Tibial nerve (tissue), 4 donors: ENCODE measurements at places on chromosomes 5 and 9.

GRCh38 chr5:150353032-150353675 lies 4.3 kb upstream of the TCOF1 start:
- DNase-seq: no peak

- no peak for DNase-seq
Observed at GRCh38 chr5:135737701-135738563, 96.5 kb upstream of the SLC25A48 start.

- no peak for DNase-seq
Observed at GRCh38 chr9:100370064-100370723, 17.5 kb upstream of the TEX10 start.

GRCh38 chr9:94922098-94922607 lies 195.7 kb downstream of the AOPEP start:
- peak; percentile 62 for DNase-seq

DNA sequence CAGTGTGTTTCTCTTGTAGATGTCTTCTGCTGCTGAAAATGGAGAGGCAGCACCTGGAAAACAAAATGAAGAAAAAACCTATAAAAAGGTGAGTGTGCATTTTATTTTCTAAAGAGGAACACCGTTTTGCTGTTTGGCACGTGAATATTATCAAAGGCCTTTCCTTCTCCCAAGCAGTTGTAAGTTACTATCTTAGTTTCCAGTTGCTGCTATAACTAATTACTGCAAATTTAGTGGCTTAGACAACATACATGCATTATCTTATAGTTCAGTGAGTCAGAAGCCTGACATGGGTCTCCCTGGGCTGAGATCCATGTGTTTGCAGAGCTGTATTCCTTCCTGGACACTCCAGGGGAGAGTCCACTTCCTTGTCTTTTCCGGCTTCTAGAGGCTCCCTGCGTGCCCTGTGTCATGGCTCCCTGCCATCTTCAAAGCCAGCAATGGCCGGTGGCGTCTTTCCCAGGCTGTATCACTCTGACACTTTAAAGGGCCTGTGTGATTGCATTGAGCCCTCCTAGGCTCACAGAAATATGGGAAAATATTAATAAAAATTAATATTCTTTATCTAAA lies 117.6 kb downstream of the PIP5K1B start:
- DNase-seq: no peak

GRCh38 chr5:145699846-145700245 lies 135.3 kb downstream of the PRELID2 start:
- DNase-seq: no peak

GRCh38 chr9:32863291-32863690 lies 80.0 kb downstream of the TMEM215 start:
- DNase-seq: no peak

DNA sequence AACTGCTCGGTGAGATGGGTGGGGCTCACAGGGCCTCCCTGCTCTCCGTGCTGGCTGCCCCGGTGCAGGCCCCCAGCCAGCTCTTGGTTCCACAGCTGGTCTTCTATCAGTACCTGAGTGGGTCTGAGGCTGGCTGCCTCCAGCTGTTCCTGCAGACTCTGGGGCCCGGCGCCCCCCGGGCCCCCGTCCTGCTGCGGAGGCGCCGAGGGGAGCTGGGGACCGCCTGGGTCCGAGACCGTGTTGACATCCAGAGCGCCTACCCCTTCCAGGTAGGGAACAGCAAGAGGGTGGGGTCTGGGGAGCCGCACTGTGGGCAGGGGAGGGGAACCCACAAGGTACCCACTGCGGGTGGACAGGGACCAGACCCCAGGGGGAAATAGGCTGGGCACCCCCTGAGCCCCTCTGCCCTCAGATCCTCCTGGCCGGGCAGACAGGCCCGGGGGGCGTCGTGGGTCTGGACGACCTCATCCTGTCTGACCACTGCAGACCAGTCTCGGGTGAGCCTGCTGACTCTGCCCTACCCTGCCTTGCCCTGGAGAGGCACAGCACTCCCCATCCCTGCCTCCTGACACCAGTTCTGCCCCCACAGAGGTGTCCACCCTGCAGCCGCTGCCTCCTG lies 2.8 kb downstream of the MAMDC4 start:
- no peak for DNase-seq

DNA sequence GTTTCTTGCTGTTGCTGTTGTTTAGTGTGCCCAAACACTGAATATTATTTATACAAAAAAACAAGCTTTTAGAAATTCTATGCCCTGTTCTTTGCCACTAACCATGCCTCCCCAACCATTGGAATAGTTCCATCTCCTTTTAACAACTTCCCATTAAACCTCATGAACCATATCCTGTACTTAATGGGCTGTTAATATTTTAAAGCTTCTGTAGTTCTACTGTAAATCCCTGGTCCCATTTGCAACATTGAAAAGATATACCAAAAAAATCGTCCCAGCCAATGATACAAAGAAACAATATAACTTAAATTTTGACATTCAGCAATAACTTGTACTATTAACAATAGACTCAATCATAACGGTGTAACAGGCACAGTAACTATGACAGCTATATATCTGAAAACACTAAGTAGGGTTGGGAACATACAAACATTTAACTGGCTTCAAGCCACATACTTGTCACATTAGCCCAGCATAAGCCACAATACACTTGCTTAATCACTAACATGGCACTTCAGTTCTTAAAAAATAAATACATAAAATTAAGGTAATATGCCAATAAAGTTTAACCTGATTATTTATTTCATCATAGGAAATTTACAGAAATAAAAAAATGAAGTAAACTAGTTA lies 86.1 kb downstream of the ADAMTS6 start:
- DNase-seq: no peak

DNA sequence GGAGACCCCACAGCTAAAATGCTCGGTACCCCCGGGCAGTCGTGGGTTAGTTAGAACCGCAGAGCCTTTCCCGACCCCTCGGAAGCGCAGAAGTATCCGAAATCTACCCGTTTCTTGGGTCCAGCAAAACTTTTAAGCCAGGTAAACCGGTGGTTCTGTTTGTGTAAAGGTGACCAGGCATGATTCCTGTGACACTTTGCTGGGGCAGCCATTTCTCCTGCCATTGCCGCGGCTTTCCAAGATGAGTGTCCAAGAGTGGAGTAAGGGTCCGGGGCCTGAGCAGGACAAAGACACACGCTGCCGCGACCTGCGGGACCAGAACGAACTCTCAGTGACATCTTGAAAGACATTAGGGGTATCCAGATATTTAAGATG lies 655 bp downstream of the MARVELD2 start:
- DNase-seq: no peak

- no peak for DNase-seq
Observed at GRCh38 chr5:177356746-177357145, 978 bp upstream of the RGS14 start.

DNA sequence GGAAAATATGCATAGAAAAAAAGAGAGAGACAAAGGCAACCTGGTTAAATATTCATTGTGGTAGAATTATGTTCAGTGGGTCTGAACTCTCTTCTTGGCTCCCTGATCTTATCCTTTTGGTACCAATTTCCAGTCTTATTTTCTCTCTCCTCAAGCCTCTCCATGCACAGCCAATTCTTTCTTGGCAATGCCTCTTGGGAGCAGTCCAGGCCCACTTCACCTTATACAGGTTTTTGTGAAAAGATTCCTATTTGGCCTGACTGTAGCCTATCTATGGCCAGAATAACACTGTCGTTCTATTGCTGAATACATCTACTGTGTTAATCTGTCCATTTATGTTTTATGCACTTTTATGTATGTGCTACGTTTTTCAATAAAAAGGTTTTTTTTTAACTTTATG lies 2.7 kb downstream of the ELOVL7 start:
- DNase-seq: no peak

- DNase-seq: no peak
Observed at GRCh38 chr9:75669721-75670120, 220.8 kb upstream of the PCSK5 start.

- DNase-seq: no peak
Observed at GRCh38 chr5:101721543-101721942, 574.5 kb downstream of the SLCO4C1 start.

- no peak for DNase-seq
Observed at GRCh38 chr5:154483654-154484392, 5.8 kb upstream of the HAND1 start.

GRCh38 chr5:143195491-143195890 lies 208.0 kb downstream of the NR3C1 start:
- DNase-seq: peak; percentile 29

GRCh38 chr5:136730426-136730825 lies 365.1 kb upstream of the TRPC7 start:
- DNase-seq: no peak

- no peak for DNase-seq
Observed at GRCh38 chr9:86122311-86122710, 23.0 kb upstream of the GOLM1 start.

GRCh38 chr5:32325062-32325461 lies 12.3 kb upstream of the MTMR12 start:
- DNase-seq: no peak

DNA sequence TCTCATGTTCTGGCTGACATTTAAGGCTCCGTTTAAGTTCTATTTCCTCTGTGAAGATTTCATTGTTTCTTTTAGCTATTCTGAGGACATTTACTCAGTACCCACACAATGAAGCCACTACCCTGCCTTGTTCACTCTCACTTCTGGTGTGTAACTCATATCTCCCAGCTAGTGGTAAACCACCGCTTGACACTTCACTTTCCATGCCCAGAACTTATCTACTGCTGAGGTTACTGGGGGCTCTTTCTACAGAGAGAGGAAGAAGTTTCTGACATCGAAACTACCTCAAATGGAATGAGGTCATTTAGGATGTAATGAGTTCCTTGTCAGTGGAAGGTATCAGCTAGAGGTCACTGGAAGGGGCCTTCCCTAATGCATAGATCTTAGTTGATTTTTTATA lies 501.5 kb downstream of the DMAC1 start:
- no peak for DNase-seq

GRCh38 chr9:134419684-134420076 lies 93.4 kb downstream of the RXRA start:
- no peak for DNase-seq

DNA sequence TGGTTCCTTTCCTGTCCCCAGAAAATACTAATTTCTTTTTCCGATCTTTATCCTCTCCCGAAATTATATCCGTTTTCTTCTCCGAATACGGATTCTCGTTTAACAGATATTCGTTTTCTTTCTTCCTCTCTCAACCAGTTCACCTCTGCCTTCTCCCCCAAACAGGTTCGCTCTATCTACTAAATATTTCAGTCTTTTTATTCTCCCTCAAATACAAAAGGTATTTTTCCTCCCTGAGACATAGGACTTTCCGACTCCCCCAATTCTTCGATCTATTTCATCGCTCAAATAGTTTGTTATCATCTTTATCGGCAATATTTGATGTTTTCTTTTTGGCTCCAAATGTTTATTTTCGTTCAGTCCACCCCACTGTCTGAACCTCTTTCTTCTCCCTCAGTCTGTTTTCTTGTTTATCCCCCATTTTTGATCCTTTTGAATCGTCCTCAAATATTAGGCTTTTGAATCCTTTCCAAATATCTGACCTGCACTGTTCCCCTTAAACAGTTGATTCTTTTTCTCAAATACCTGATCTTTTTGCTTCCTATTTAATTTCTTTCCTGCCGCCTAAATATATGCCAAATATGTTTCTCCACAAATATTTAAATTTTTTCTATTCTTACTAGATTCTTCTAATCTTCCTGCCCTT lies 4.4 kb downstream of the PITX1 start:
- no peak for DNase-seq

DNA sequence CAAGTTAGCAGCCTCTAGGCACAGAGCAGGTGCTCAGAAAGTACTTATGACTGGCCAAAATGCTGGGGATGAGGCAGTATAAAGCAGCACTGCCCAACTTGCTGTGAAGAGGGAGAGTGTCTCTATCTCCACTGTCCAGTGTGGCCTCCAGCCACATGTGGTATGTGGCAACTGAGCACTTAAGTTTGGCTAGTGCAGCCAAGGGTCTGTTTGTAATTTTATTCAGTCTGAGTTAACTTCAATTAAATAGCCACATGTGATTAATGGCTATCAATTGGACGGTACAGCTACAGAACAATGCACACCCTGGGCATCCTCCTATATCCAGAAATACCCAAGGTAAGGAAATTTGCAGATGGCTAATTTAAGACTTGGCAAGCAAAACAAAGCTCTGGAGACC lies 26.9 kb downstream of the ROR2 start:
- DNase-seq: no peak

DNA sequence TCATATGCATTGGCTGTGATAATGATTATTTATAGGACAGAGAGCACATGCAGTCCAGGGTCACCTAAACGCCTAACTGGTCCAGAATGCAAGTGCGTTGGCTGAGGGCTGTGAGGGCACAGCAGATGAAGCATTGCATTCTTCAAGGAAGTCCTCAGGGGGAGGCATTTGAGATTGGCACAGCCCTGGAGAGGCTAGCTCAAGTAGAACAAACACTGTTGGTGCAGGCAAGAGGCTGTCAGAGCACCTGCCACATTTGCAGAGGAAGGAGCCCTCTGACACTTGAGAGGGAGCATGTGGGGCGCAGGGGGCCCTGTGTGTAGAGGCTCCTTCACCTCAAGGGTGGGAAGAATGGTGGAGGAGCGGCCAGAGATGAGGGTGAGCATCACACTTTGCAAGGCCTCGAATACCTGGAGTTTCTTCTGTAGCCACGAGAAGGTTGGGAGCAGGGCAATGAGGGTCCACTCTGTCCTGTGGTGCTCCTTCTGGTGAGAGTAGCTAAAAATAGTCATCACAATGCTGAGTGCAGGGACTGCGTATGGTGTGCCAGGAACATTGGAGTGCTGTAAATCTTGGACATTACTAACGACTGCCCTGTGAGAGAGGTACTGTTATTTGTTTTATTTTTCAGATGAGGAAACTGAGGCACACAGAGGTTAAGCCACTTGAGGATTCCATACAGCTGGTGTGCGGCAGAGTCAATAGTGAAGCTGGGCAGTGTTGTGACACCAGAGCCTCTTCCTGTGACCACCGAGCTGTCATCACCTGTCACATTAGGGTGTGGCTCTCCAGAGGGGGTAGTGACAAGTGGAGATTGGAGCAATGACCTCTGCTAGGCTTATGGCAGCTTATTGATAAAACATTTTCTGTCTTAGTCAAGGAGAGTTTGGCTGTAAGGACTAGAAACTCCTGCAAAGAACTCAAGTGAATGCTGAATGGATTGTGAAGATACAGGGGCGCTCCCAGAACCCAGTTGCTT lies 100.2 kb downstream of the PIP5K1B start:
- no peak for DNase-seq

GRCh38 chr5:33837301-33837700 lies 54.5 kb downstream of the ADAMTS12 start:
- DNase-seq: no peak

DNA sequence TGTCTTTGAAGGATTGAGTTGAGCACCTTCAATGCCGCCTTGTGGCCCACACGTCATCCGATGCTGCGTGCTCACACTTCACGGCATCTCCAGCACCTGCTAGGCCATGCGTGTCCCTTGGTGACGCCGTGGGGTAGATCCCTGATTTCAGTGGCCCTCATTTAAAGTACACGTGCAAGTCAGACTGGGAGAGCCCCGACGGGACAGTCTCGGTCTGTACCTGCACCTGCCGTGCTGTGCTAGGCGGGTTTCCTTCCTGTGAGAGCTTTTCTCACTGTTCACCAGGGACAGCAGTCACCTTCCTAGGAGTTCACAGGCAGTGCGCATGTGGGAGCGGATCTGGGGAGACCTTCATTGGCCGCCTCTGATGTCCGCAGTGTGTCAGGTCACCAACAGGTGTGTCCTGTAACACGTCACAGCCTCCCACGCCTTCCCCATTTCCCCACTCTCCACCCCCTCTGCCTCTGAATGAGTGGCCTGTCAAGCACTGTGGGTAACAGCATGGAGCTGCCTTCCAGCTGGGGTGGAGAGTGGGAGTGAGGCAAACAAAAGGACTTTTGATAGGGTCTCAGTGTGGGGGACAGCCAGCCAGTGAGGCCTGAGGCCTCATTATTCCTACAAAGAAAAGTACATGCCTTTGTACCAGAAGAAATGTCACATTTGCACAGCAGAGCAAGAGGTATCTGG lies 236.4 kb downstream of the FANCC start:
- no peak for DNase-seq

GRCh38 chr9:132114102-132114707 lies 34.5 kb upstream of the MED27 start:
- peak; percentile 22 for DNase-seq
